Activated CD4-positive, alpha-beta T cell treated with anti-CD3 and anti-CD28 coated beads, Interleukin-2, amount 50 U/mL, for 1 hour (primary cell): ENCODE measurements at places on chromosomes 7 and 10.

DNA sequence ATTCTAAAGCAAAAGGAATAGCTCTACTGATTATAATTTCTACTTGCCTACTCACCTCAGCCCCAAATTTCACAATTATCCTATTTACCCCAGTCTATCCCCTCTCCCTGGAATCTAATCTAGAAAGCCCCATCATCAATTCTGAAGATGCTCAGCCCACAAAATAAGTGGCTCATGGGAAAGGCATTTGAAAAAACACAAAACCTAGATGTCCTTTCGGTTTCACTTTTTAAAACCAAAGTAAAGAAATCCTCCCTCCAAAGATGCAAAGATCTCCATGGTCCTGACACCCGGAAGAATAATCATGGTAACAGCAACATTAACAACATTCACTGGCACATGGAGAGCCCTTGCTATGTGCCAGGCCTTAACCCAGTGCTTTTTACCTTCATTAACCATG lies 224.8 kb downstream of the FGFR2 start:
- DNase-seq, result no peak

DNA sequence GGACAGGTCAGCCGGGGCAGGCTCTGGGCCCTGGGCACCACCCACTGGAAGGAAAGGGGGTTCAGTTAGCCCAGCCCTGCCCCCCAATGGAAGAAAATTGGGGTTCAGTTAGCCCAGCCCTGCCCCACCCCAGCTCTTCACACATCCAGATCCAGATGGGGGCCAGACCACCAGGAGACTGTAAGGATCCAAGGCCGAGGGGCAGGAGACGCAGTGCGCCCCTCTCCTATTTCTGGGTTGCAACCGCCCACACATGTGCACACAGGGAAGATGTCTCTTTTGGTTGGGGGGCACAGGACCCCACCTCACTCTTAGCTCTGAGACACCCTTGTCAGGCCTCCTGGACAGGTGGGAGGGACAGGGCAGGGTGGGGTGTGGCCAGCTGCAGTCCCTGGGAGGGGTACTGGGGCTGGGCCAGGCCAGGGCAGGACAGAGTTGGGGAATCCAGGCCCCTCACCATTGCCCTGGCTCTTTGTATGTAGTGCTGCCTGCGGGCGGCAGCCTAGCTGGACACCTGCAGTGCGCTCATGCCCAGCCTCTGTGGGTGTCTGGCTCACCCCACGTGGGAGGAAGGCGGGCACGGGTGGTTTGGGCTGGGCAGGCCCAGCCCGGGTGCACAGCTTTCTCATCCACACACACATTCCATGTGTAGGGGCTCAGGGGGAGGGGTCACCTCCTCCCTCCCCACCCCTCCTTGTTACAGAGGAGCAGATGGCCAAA lies 141.2 kb downstream of the LHPP start:
- no peak for DNase-seq

DNA sequence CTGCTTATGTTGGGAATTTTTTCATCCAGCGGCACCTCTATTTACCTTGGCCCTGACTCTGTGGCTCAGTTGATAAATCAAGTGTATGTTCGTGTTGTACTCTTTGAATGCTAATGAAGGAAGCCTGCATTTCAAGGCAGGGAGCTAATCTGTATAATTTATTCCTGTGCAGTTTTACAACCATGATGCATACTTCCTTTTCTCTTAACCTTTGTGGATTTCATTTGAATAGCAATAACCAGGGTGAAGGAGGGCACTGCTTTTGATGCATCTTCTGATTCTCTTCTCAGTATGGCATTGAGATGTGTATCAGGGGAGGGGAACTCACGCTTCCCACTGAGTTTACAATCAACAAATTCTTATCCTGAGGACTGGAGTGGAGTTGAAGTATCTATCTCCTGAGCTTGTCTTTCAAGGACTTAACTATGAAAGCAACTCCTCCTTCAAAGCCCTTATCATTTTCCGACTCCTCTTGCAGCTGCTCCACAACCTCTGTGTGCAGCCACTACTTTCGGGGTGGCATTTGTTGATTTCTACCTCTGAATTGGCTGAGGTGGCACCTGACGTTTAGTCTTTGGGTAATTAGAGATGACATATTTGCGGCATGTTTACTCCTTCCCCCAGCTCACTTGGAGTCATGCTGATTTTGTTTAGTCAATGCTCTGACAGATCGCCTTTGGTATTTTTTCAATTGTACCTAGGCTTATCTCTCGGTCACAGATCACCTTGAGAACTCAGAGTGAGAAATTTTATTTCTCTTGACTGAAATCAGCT lies 275.2 kb downstream of the PHTF2 start:
- no peak for DNase-seq

DNA sequence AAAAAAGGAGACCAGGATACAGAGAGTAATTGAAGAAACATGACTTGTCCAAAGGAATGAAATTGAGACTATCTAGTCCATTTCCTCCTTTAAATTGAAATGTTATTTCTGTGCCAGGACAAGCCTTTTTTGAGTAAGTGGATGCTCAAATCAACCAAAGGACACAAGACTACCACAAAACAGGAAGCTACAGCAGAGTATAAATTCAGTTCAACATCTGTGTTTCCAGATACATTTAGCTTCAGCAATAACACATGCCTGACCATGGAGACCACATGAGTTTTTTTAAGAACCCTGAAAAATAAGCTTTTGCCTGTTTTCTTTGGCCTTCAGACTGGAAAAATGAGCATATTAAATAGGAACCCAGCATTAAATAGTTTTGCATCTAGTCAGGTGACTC lies 707.5 kb downstream of the ZWINT start:
- no peak for DNase-seq

GRCh38 chr7:124940306-124940705 lies 10.7 kb upstream of the POT1 start:
- DNase-seq, result no peak

GRCh38 chr10:133225707-133226191 lies 4.3 kb upstream of the UTF1 start:
- DNase-seq, result no peak

DNA sequence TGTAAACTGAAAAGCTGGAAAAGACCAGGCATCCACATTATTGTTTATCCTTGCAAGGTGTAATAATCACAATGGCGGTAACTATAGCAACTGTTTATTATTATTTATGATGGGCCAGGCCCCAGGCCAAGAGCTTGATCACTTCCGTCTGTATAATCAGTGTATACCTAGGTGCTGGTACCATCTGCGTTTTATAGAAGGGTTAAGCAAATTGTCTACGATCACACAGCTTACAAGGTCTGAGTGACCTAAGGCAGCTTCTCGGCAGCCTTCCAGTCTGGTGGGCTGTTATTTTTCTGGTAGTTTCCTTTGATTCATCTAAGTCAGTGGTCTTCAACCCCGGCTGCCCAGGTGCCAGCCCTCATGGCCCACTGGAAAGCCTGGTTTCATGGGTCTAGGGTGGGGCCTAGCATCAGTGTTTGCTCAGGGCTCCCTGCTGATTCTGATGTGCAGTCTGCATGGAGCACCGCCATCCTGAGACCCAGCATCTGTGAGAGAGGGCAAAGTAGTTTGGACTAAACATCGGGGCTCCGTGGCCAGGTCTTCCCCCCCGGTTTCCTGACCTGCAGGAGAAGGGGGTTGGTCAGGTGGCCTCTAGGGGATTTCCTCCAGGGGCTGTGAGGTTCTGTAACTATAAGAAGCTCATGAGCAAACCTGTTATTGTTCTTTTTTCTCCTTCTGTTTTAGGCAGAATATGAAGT lies 146.4 kb downstream of the RGS10 start:
- DNase-seq, result no peak

GRCh38 chr10:114544045-114544659 lies 113.9 kb downstream of the ABLIM1 start:
- DNase-seq, result peak; percentile 64

DNA sequence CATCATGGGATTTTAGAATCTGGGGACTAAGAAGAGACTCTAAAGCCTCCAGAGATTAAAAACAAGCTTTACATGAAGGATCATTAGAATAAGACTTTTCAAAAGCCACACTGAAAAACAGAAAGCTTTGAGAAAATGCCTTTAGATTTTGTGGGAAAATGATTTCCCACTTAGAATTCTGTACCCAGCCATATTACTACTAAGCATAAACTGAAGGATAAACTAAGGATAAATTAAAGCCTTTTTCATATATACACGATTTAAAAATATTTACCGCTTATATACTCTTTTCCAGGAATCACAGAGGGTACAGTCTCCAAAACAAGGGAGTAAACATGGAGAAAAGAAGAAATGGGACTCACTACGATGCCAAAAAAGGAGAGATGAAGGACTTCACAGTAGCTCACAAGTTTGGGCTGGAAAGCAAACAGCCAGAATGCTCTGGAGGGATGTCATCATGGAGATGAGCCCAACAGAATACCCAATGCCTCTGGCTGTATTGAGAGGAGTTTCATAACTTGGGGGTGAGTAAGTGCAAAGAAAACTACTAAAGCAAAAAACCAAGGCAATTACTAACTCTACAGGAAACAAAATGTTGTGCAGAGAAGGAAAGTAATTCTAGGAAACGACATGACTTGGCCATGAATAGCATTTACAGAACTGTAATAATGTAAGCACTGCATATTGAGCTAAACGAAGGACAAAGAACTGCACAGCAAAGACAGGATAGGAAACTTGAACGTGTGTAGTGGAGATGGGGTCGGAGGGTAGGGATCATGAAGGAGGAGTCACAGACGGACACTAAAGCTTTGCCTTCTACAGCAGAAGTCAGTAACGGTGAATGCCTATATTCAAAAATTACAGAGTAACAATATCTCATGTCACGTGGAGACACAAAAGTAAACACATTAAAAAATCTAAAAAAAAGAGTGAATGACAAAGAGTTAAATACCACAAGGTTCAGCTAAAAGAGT lies 61.4 kb upstream of the ASAH2 start:
- no peak for DNase-seq

- no peak for DNase-seq
These were observed 297.8 kb downstream of the AUTS2 start for GRCh38 chr7:69896121-69896520.

- no peak for DNase-seq
These were observed 376.2 kb upstream of the MGMT start for GRCh38 chr10:129090618-129091366.

- peak; percentile 12 for DNase-seq
These were observed 23.4 kb downstream of the ZPBP start for GRCh38 chr7:50069613-50070012.

- no peak for DNase-seq
These were observed 35.8 kb upstream of the EZH2 start for GRCh38 chr7:148919859-148920258.

DNA sequence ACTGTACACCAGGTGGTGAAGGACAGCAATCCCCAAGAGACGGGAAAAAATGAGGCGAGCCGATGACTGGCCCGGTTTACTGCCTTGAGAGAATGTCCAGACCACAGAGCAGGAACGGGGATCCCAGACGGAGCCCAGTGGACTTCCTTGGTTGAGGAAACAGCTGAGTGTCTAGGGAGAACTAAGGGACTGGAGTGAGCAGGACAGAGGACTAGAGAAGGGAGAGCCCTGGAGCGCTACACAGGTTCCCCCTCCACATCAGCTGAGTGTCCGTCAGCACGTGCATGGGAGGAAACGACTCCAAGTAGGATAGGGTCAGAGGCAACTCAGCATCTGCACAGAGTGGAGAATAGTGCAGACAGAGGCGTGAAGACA lies 7.1 kb upstream of the WDR86 start:
- DNase-seq, result no peak

DNA sequence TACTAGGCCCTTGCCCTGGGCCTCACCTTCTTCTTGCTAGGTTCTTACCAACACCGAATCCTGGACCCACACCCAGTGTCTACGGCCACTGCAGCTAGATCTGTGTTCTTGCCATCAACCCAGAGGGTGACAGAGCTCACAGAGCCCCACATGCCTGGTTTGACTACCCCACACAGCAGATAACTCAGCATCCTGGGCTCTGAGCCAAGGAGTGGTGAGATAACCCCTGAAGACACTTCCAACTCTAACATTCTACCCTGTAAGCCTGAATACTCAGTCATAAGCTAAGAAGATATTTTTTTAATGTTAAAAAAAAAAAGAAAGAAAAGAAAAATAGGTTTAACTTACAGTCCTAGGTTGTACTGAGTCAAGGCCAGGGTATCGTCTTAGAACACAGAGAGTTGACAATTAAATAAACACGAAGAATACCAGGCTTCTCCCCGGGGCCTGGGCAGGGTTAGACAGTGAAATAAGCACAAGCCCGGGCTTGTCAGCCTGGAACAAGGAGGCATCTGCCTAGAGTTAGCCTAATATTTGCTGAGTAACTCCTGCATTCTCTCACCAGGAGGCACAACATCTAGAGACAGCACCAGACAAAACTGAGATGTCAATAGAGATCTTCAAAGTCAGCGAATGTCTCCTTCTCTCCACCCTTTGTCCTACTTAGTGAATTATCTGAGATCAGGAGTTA lies 556.5 kb upstream of the LRRN3 start:
- DNase-seq, result no peak

- DNase-seq, result no peak
These were observed 36.7 kb downstream of the ZC3HAV1 start for GRCh38 chr7:139072796-139073195.

GRCh38 chr10:73917566-73918305 lies 6.8 kb downstream of the PLAU start:
- no peak for DNase-seq

DNA sequence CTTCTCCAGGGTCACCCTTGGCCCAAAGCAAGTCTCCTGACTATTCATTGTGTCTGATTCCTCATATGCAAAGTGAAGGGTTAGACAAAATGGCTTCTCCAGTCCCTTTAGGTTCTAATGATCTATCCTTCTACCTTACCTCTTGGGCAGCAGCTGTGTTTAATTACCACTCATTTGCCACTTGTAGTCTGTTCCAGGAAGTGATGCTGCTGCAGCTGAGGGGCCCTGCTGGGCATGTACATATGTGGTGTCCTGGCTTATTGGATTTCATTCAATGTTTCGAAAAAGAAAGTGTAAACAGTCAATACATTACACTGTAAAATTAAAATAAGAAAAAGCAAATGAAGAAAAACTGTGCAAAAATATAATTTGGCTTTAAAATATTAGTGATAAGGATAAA lies 36.6 kb downstream of the SCIN start:
- no peak for DNase-seq

GRCh38 chr10:75283671-75284470 lies 48.1 kb upstream of the COMTD1 start:
- DNase-seq, result no peak

DNA sequence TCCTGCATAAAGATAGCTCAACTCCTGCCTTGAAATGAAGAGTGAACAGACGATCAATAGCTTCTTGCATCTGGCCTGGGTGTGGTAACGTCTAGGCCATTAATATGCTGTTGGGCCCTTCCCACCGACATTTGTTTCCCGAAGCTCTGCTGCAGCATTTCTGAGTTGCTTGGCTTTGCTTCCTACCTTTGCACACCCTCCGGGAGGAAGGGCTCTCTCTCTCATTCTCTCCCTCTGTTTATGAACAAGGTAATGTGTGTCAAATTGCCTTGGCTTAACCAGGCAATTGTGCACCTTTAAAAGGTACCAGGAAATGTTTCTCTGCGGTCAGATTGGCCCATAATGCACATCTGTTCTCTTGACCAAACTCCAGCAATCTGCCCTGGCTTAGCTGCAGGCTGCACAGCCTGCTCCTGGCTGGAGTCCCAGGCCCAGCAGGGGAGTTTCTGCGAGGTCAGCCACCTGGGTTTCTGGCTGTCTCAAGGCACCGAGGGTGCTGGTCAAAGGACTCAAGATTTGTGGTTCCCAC lies 223.7 kb downstream of the SNX10 start:
- DNase-seq, result no peak
